ENCODE measurements at places on chromosomes 3 and 15.

- DNase-seq: no peak
These were observed 13.2 kb upstream of the ZBTB20 start for GRCh38 chr3:115160295-115160694.

- DNase-seq: no peak
These were observed 69.9 kb downstream of the TMCO5A start for GRCh38 chr15:38004218-38004861.

GRCh38 chr15:64137226-64137833 lies 14.2 kb upstream of the SNX22 start:
- no peak for DNase-seq

DNA sequence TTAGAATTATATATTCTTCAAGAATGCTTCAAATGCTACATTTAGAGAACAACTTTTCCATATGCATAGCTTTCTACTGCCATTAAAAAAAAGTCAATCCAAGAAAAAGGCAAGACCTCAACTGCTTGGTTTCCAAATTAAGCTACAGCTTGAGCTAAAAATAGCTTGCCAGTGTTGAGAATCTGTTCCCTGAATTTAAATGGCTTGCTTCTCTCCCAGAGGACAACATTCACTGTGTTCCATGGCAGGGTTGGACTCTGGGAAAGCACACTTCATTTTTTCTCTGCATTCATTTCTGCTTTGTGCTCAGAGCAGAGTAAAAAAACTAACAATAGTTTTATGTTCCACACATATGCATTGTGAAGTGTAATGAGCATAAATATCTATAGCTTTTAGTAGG lies 50.3 kb upstream of the ACTL6A start:
- no peak for DNase-seq

DNA sequence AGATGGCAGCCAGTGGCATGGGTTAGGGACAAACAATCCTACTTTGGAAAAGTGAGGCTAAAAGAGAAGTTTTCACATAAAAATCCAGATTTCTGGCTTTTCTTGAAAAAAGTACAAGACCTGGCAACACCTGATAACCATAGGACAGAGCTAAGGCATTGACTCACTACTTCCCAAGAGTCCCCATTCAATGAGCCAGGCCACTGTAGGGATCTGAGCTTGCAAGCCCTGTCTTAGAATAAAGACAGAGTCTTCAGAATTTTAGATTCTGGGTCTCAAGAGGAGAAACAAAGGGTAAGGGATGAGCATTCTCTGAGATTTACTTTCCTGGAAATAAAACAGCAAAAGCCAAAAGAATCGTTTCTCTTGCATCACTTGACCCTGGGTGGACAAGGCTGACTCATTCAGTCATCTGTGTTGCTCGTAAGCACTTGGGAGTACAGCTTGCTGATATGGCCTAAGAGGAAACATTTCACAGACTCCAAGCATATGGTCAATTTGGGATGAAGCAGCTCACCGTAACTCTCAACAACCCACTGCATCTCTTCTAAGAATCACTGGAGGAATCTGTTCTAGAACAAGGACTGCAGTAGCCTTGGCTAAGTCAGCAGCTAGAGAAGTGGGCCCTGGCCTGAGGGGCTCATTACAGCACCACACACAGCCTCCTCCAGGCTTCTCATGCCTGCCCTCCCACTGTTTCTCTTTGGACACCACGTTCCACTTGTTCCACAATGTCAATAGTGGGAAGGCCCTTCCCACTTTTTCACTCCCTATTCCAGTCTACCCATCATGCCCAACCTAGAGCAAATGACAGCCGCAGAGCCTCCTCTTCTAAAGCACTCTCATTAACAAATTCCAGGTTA lies 86.2 kb downstream of the RFTN1 start:
- DNase-seq: no peak

GRCh38 chr3:139642996-139643395 lies 34.8 kb downstream of the NMNAT3 start:
- no peak for DNase-seq

- no peak for DNase-seq
These were observed 181.0 kb downstream of the VPS13C start for GRCh38 chr15:61879219-61879618.

DNA sequence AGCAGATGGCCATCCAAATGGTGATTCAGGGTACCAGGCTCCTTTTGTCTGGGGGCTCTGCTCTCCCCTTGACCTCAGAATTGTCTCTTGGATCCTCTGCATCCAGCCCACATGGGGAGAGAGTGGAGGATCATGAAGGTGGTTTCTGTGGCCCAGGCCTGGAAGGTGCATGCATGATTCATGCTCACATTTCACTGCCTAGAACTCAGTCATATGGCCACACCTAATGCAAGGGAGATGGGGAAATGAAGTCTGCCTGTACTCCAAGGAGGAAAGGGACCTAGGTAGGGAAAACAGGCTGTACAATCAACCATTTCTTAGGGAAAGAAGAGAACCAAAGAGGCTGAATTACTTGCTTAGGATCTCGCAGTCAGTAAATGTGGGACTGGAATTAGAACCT lies 15.1 kb downstream of the HRG start:
- DNase-seq: no peak

All from NCI-H446 treated with DMSO at 0.1 percent for 48 hours (cell line).